ENCODE measurements at places on chromosomes 7 and 10.

GRCh38 chr7:71507680-71508602, 376.0 kb downstream of the GALNT17 start:
- no peak for DNase-seq

- peak; percentile 68 for DNase-seq
Observed at GRCh38 chr10:1939016-1939415, 201.7 kb upstream of the ADARB2 start.

GRCh38 chr10:16853201-16853600, 36.0 kb upstream of the RSU1 start:
- DNase-seq: no peak

- no peak for DNase-seq
Observed at GRCh38 chr10:91453535-91453934, 43.4 kb downstream of the HECTD2 start.

GRCh38 chr10:106775127-106775526, 389.4 kb downstream of the SORCS1 start:
- no peak for DNase-seq

DNA sequence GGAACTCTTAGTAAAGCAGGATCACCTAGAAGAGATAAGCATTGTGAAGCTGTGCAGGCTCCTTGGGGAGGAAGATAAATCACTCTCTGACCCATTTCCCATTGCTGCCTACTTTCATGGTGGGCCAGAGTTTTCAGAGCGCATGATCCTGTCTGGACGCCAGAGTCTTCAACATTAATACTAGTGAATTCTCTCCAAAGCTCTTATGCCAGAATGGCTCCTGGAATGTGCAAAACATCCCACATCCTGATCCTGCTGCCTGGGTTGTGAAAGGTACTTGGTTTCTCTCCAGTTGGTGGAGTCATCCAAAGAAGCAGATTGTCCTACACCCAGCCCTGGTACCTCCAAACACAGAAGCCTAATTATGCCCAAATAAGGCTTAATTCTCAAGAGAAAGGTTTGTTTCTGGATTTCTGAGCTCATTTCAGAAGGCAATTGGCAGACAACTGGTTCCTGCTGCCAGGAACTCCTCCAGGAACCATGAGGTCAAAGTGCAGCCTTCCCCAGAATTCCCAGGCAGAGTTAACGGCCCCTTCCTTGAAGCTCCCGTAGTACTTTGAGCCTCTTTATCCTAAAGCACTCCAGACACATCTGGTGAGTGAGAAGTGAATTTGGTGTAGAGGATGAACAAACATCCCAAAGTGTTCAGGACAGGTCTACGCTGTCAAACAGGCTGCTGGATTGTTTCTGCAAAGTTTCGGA, 495.2 kb downstream of the PLXNA4 start:
- DNase-seq: no peak

GRCh38 chr7:95859429-95859828, 87.1 kb downstream of the DYNC1I1 start:
- no peak for DNase-seq

DNA sequence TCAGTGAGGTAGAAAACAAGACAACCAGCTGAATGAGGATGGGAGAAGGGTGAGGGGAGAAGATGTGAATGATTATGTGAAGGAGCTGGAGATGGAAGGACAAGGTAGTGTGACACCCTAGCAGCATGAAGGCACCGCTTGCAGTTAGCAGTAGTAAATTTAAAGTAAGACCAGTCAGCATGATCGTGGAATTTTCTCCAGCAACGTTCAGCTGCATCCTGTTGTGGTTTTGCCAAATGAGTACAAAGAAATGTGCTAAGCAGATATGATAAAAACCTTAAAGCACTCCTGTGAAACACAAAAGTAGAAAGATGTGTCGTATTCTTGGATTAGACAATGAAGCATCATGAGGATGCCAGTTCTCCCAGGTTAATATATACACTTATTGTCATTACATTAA, 34.1 kb upstream of the IFRD1 start:
- no peak for DNase-seq

GRCh38 chr10:72011468-72011867, 47.3 kb downstream of the CHST3 start:
- DNase-seq: no peak

DNA sequence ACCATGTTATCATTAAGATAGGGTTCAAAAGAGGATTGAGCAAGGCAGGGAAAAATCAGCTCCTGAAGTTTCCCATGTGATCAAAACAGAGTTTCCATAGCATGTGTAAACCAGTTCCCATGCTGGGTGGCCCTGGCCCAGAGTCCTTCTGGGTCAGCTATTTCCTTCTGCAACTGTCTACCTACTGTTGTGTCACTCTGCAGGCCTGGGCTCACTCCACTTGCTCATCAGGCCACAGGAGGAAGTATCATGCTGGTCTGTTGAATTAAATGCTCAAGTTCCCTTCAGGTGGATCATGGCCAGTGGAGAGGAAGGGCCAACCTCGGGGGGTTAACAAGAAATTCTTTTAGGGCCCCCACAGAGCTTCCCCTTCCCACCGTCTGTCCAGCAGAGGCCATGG, 104.7 kb downstream of the GFRA1 start:
- DNase-seq: no peak

- DNase-seq: no peak
Observed at GRCh38 chr7:142516038-142516501, 233.2 kb upstream of the PRSS1 start.

DNA sequence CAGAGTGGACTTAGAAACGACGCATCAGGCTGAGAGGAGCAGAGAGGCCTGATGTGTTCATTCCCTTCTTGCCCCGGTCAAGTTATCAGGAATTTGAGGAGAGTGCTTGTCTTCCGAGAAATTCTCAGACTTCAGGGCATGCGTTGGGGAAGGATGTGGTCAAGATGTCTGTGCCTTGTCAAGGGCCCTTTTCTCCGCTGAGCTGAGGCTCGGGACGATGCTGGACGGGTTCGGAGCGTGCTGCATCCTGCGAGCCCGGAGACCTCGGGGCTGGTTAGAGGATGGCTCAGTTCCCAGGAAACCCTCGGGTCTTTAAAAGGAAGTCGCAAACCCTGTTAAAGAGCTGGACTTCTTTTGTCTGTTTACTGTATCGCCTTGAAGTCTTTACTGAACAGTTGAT, 325.4 kb downstream of the ADARB2 start:
- no peak for DNase-seq

DNA sequence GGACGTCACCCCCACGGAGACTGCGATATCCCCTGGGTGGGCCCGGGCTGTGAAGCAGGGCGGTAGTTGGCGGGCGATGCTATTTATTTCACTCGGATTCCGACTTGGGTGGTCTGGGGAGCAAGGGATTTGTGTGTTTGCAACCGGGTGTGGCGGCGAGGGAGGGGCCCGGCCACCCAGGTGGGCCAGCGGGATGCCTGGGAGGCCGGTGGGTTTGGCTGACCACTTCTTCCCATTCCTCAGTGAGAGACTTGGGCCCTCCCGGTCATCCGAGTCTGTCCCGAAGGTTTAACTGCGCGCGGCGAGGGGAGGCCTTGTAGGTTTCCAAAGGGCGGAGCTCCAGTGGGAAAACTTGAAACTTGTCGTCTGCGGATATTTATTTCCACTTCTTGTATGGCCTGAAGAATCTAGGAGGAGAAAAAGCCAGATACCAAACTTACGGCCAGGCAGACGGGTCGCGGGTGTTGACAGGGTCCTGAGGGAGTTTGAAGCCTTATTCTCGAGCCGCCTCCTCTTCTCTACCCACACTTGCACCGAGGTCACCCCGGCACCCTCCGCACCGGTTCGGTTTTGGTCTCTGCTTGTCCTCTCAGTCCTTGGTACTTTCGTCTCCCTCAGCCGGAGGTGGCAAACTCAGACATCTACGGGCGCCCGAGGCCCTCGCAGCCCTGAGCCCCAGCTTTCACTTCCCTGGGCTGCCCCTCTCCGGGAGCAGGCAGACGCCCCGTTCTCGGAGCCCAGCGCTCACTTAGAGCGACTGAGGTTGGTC, 17.9 kb downstream of the ZNF316 start:
- no peak for DNase-seq

DNA sequence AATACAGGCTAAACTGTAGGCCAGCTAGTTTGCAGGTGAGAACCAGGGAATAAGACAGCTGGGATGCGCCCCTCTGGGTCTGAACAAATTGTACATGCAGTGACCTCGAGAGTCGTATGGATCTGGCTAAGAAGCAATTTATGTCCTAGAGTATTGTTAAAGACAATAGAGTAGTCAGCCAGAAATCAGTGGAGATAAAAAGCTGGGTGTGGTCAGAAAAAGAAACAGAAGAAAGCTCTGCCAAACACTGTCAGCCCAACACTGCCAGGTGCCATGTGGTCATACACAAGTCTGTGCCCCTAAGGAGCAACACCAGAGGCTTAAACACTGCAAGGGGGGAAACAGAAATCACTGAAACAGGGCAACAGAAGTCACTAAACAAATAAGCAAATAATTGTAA, 62.2 kb downstream of the CNOT4 start:
- DNase-seq: no peak

DNA sequence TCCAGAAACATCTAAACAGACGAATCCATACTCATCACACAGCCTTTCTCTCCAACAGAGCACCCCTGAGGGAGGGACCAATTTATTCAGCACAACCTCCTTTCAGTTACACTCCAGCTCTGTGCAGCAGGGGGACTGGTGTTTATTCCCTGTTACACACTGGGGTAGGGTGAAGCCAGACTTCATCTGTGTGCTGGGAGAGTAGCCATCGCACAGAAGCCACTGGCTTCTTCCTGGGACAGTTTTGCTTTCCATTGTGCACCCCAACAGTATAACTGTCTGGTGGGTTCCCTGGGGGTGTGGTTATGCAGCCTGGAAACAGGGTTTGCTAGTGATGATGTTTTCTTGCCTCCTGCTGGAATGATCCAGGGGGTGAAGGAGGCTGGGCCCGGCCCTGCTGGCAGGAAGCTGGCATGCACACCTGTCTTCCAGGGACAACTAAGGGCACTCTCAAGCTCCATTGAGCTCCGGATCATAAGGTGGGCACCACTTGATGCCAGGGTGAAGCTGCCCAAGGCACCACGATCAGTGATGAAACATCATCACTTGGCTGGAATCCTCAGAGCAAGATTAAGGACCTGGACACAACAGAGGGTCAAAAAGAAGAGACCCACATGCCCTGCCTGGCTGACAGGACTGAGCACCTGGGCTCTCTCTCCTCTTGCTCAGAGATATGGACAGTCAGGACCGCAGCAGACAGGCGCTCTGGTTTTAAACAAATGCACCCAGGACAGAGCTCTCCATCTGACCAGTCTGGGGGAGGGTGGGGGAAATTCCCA, 293.2 kb downstream of the GRID1 start:
- no peak for DNase-seq

DNA sequence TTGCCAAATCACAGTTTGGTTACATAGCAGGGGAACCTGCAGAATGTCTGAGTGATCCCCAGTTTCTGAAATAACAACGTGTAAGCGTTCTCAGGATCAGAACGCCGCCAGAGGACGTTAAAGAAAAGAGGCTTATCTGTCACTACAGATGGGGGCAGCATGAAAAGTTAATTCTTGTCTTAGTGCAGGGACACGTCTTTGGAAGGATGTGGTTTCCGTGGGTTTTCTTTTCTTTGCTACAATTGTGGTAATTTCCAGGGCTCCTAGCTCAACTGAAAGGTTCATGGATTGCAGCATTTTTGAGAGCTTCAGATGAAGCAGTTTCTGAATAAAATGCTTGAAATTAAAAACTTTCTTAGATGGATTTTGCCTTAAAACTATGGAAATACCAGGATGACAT, 106.6 kb downstream of the PRKCQ start:
- peak; percentile 56 for DNase-seq

DNA sequence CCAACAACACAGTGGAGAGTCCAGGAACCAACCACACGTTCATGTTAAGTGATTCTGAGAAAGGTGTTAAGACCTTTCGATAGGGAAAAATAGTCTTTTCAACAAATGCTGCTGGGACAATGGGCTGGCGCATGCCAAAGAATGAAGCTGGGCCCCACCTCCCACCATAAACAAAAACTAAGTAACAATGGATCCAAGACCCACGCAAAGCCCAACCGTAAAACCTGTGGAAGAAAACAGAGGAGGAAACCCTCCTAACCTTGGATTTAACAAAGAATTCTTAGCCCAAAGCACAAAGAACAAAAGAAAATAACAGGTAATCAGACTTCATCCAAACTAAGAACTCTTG, 272.8 kb downstream of the ELFN1 start:
- DNase-seq: no peak

DNA sequence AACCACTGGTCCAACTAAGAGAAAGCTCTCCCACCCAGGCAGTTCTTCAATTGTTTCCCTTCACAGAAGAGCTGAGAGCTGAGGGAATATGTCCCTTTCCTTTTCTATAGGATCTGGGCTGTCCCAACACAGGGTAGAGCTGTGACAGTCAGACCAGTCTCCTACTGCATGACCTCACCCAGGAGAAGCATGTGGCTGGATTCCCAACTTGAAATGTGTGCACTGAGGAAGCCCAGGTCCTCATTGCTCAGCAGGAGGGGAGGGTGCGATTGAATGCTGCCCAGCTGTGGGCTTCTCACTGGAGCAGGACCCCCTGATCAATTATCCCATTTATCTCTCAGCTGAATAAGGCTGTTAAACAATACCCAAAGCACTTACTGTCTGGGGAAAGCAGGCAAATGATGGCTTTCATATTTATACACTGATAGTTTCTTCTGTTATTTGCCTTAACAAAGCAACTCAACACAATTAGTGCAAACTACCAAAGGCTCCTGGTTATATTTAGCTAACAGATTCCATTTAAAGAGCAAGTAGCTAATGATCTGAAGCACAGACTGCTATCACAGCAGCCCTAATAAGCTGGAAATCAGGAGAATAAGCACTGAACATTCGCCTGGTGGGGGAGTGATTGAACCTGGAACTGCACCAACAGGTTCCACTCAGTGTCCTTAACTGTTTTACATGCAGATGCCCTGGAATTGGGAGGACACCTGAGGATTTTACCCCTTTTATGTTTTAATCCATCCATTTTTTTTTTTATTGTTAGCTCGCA, 508.8 kb downstream of the CCSER2 start:
- DNase-seq: no peak

- no peak for DNase-seq
Observed at GRCh38 chr7:87216701-87217508, 2.6 kb downstream of the TMEM243 start.

DNA sequence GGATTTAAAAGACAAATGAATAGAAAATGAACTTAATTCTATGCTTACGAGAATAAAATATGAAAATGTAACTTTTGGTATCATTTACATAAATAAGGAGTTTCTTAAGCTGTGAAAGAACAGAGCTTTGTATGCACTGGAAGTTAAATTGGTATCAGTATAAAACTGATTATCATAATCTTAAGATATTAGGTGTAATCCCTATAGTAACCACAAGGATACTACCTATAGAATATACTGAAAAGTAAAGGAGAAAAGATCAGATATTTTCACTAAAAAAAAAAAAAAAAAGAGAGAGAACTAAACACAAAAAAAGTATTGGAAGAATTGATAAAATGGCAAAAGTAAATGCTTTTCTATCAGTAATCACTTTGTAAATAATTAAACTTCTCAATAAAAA, 100.1 kb downstream of the TWIST1 start:
- DNase-seq: no peak

- no peak for DNase-seq
Observed at GRCh38 chr7:29013931-29014330, 55.8 kb upstream of the TRIL start.

- DNase-seq: no peak
Observed at GRCh38 chr10:119100434-119101238, 3.3 kb upstream of the DENND10 start.

GRCh38 chr10:96613576-96613975, 26.8 kb upstream of the TM9SF3 start:
- no peak for DNase-seq

All from stimulated activated CD4-positive, alpha-beta T cell treated with anti-CD3 and anti-CD28 coated beads, Interleukin-12 subunit alpha, Interleukin-12 subunit beta, amount 100 ng/mL, for 48 hours (primary cell).